ENCODE measurements at places on chromosomes 2 and 18.

GRCh38 chr18:31954349-31954748 is 11.4 kb upstream of the TRAPPC8 start:
- no peak for DNase-seq

GRCh38 chr2:106160786-106161261 is 33.3 kb downstream of the UXS1 start:
- DNase-seq = peak; percentile 89

DNA sequence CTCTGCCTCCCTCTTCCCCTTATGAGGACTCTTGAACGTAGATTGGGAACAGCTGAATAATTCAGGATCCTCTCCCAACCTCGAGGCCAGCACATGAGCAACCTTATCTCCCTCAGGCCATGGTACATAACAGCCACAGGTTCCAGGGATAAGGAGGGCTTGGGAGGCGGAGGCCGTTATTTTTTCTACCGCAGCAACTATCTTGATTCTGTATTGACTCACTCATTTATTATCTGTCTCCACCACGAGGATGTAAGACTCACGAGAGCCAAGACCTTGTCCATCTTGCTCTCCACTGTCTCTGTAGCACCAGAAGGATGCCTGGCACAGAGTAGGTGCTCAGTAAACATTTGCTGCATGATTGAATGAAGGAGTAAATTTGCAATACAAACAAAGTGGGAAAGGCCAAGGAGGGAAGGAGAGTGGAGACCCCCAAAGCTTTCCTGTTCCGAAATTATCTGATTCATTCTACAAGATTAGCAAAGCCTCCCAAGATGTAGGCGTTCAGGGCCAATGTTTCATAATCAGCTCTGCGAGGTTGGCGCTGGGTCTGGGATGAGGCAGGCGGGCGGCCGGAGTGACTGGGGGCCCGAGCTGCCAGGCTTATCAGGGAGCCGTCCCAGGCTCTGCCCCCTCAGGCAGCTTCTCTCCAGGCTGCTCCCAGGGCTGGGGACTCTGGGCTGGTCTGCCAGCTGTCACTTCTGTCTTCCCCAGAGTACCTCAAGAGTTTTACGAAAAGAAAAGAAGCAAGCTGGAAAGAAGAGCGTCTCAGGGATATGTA is 31.6 kb downstream of the INPP5D start:
- no peak for DNase-seq

- no peak for DNase-seq
Measured at GRCh38 chr2:158999458-158999857, 31.0 kb downstream of the TANC1 start.

DNA sequence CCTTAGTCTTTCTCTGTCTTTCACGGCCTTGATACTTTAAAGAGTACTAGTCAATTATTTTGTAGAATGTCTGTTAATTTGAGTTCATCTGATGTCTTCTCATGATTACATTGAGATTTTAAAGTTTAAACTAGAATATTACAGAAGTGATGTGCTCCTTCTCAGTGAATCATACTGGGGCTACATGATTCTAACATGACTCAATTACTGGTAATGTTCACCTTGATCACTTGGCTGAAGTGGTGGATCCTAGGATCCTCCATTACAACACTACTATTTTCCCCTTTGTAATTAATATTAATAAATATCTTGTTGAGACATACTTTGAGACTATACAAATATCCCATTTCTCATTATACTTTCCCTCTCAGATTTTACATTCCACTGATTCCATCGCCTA is 148.5 kb downstream of the CAMKMT start:
- DNase-seq = no peak

DNA sequence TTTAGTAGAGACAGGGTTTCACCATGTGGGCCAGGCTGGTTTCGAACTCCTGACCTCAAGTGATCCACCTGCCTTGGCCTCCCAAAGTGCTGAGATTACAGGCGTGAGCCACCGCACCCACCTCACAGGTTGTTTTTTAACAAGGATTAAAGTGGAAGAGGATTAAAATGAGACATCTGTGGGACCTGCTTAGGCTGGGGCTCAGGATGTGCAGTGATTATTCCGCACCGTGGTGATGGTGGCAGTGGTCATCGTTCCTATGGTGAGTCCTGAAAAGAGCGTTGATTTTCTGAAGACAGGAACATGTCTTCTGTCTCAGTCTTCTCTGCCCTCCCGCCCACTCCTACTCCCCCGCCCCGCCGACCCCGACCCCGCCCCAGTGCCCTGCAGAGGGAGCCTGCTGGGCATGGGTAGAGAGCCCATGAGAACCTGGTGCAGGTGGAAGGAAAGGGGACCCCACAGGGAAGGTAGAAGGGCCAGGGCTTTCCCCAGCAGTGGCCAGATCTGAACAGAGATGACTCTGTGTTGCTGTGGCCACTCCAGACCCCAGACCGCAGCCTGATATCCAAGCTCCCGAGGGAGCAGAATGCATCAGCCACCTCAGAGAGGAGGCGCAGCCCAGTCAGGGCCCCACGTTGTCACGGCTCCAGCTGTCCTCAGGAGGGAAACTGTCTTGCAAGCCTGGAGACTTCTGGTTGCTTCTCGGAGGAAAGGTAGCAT is 34.5 kb upstream of the FOSL2 start:
- DNase-seq = no peak

GRCh38 chr2:154549869-154550268 is 148.6 kb upstream of the KCNJ3 start:
- no peak for DNase-seq

DNA sequence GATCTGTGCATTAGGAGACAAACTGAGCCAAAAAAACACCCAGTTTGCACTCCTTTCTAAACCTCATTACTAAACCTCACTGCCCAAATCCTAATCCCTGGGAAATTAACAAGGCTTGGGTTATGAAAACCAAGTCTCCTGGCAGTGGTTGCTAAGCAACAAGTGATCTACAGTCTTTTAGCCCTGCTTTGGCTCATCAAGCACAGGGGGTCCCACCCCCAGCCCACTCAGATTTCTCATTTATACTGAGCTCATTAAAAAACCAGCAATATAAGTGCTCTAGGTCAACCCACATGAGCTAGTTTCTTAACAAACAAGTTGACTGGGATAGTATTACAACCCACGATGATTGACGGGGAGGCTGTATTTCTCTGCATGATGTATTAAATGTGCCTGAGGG is 18.4 kb downstream of the DNER start:
- DNase-seq = no peak

- DNase-seq = no peak
Measured at GRCh38 chr18:8863427-8863826, 158.1 kb downstream of the MTCL1 start.

DNA sequence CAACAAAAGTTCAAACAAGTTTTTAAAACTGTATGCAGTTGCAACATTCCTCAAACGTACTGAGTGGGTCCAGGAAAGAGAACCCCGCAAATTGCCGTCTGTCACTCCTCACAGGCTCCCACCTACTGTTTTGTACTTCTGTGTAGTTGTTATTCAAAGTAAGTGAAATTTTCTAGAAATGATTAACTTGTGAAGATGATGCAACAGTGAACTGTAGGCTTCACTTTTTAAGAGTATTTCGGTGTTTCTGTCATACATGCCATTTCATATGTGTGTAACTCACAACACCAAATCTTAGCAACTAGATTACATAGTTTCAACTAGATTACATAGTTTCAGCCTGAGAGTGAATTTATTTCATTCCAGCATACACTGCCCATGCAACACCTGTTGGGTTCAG is 226.0 kb upstream of the TANK start:
- DNase-seq = no peak

DNA sequence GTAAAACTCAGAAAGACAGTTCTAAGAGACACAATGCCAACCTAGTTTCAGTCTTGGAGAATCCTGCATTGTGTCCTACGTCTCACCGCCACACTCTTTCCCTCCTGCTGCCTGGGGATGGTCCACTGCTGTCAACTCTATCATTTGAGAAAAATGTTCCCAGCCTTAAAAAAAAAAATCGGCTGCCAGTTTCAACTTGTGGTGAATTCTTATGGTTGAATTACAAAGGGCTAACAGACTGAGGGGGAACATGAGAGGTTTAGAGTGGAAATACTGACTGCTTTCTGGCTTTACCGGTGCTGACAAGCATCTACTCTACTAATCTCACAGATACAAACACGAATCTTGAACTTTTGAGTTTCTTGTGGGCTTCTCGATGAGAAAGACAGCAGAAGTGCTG is 74.0 kb downstream of the NAB1 start:
- no peak for DNase-seq

DNA sequence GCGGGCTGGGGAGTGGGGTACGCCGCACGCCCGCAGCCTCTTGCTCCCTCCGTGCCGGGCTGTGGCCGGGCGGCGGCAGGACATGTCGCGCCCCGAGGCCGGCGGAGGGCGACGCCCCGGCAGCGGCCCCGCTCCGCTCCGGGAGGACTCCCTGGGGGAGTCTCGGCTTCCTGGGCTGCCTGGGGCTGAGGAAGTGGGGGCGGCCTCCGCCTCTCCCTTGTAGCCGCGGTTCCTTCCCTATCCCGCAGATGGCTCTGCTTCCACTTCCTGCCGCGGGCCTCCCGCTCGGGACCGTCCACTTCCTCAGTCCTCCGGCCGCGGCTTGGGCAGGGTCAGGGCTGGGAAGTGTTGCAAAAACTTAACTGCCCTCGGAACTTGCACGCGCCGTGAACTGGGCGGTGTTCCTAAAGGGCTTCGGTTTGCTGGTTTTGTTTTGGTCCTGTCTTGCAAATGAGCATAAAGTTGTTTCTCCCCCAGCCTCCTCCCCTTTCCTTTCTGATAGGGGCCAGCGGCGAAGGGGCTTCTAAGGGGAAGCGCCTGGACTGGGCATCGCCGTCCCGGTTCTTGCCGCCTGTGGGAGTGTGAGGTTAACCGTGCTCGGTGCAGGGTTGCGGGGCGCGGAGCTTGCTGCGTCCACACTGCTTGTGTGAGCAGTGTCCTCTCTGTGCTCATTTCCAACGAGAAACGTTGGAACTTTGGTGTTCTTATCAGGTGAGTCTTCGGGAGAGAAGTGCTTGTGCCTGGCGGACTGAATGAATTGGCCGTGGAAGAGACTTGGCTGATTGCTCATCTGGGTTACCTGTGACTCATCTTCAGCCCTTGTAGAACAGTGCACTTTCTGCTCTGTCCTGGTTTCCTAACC is 600 bp downstream of the RALB start:
- peak; percentile 15 for DNase-seq

- no peak for DNase-seq
Measured at GRCh38 chr18:54359233-54359632, 1.5 kb downstream of the C18orf54 start.

- DNase-seq = no peak
Measured at GRCh38 chr2:226644399-226644865, 155.2 kb downstream of the IRS1 start.

DNA sequence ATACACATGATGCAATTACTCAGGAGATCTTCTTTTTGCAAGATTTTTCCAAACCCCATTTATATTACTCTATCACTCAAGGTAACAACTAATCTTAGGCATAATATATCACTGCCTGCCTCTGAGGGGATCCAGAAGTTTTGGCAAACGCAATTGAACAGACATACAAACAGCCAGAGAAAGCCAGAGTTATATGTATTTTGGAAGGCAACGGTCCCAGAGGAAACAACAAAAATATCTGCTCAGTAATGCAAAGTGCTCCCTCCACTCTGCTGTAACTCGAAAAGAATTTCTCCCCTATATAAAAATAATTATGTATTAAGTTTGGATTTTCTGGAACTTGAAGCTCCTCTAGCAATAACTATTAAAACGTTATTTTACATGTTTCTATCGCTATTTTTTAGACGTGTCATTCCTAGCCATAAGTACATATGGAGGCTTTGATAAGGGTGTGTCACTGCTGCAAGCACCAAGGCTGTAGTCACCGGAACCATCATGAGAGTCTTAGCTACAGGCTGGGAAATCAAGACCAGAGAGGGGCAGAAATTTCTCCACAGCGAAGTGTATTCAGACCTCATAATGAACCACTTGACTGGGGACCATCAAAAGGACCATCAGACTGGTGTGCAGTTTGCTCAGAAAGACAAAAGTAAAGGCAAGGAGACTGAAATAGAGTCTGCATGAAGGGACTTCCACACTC is 3.7 kb upstream of the GKN1 start:
- no peak for DNase-seq

DNA sequence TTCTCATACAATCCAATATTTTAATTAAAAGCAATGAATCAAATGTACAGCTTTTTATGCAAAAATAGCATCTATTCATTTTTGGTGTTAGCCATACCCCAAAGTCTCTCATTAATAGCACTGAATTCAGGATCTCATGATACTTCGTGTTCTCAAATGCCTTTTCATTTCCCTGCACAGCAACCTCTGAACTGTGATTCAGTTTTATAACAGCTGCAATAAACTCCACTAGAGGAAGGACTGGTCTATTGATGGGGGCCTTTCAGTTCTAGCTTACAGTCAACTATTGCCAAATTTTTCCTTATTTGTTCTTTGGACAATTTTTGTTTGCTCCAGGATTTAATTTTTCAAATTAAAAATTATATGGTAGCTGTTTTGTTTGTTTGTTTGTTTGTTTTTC is 4.8 kb upstream of the TMEM87B start:
- no peak for DNase-seq

GRCh38 chr2:84690225-84690624 is 173.9 kb downstream of the DNAH6 start:
- no peak for DNase-seq

GRCh38 chr2:31962757-31963361 is 47.9 kb downstream of the MEMO1 start:
- no peak for DNase-seq

DNA sequence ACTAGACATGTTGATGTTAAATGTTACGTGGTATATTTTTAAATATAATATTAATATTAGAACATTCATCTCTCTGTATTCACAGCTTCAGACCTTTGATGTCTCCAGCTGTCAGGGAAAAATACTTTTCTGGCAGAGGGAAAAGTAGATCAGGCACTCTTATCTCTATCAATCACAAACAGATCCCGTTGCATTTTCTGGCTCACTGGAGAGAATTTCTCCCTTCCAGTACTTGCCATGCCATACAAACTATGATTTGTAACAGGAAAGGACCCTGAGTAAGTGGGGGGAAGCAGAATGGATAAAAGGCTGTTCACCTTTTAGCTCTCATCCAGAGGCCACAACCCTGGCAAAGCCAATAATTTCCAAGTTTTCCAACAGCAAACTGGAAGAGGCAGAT is 158.0 kb downstream of the TCF4 start:
- no peak for DNase-seq

- DNase-seq = peak; percentile 23
Measured at GRCh38 chr2:8004250-8004681, 677.6 kb upstream of the ID2 start.

DNA sequence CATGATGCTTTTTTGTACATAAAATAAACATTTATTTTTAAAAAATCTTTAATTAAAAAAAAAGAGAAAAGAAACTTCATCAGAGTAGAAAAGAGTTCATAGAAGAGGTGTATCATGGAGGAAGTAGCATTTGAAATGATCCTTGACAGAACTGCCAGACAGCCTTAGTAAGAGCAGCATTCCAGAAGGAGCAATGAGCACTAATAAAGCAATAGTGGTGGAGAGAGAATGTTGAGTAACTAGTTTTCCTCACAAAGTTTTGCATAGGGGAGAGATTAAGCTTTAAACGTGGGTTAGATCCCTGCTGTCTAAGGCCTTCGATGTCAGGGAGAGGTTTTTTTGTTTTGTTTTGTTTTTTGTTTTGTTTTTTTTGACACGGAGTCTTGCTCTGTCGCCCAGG is 29.8 kb upstream of the METTL21A start:
- no peak for DNase-seq

Measured in NAMALWA (cell line).